ENCODE measurements at places on chromosomes 2 and 18. TPM values are rescaled to one million over a fixed set of nuclear protein-coding genes. Genes with fewer than 3 reads are reported as not detected.

Gene CYP20A1
- 29.9 TPM for total RNA-seq

Gene ACTG2
- 4,013 TPM for total RNA-seq

Gene BARD1
- total RNA-seq = 14.9 TPM

GRCh38 chr2:74553892-74554819 lies at the start of the genes DOK1 and LOXL3:
DOK1 (plus strand) TSS chr2:74554720; CDS start chr2:74554755, 35 bp downstream.
LOXL3 (minus strand) TSS chr2:74553942; CDS start chr2:74552634, 1,308 bp downstream.
- peaks cover 49% of the 10 kb centered on the region for H3K4me1 ChIP-seq
- H3K27ac ChIP-seq = peak within 1 kb of the TSS; percentile 93
- peak within 1 kb of the TSS; percentile 82 for H3K4me3 ChIP-seq
- DNase-seq = peak; percentile 95
- no peaks in the 10 kb centered on the region for H3K27me3 ChIP-seq

- H3K4me3 ChIP-seq = peak overlapping the region; percentile 85
- H3K27me3 ChIP-seq = no peaks in the 10 kb centered on the region
- H3K27ac ChIP-seq = peak overlapping the region; percentile 93
- H3K4me1 ChIP-seq = peaks cover 53% of the 10 kb centered on the region
Measured at GRCh38 chr2:175003875-175004729, 1.1 kb downstream of the CHN1 start.

GRCh38 chr2:54599326-54599710 lies 124.1 kb upstream of the EML6 start:
- peaks cover 23% of the 10 kb centered on the region for H3K36me3 ChIP-seq
- H3K4me1 ChIP-seq = peaks cover 96% of the 10 kb centered on the region
- peak overlapping the region; percentile 67 for H3K27ac ChIP-seq
- H3K27me3 ChIP-seq = no peaks in the 10 kb centered on the region
- H3K4me3 ChIP-seq = no peak overlapping the region

DNA sequence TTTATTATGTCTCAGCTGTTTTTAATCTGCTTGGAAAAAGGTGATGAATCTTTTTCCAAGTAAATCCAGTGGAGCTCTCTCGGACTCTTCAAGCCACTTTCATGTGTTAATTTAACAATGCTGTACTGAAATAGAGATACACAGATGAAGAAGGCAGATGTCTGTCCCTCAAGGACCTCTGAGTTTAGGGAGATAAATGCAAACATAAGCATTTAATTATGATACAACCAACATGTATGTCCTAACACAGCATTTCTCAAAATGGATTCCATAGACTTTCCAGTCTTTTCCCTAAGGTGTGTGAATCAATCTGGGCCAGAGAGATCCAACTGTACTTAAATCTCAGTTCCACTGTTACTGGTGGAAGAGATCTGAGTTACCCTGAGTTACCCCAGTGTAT lies 262.4 kb downstream of the RND3 start:
- H3K4me3 ChIP-seq = no peak overlapping the region
- H3K27me3 ChIP-seq = no peaks in the 10 kb centered on the region
- no peak overlapping the region for H3K27ac ChIP-seq
- no peaks in the 10 kb centered on the region for H3K4me1 ChIP-seq
- no peak for DNase-seq
- no peaks in the 10 kb centered on the region for H3K36me3 ChIP-seq
